Kidney (tissue), 22 donors: ENCODE measurements at places on chromosomes 1 and 21. TPM values are rescaled to one million over a fixed set of nuclear protein-coding genes. Genes with fewer than 3 reads are reported as not detected.

Gene NBPF12
- polyA plus RNA-seq = 4.5 TPM

Gene ELF3
- polyA plus RNA-seq = 81.8 TPM

GRCh38 chr21:42012763-42013329 is 2.7 kb upstream of the ZBTB21 start:
- DNase-seq = no peak

GRCh38 chr1:203408486-203409481 is 57.9 kb upstream of the FMOD start:
- DNase-seq = peak; percentile 30

DNA sequence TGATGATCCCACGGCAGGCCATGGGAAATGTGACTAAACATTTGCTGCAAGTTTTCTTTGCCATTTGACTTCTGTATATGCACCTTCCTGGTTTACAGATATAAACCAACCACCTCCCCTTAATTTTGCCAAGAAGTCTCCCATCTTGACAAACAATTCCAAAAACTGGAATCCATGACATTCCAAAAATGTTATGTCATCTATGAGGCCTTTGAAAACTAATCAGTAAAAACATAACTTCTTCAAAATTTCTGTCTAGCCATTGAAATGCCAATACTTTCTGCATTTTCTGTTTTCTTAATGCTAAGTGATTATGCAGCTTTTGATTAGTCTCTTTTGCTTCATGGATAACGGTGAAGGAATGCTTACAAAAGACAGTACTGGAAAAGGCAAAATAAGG is 84.1 kb downstream of the LYST start:
- DNase-seq = no peak

DNA sequence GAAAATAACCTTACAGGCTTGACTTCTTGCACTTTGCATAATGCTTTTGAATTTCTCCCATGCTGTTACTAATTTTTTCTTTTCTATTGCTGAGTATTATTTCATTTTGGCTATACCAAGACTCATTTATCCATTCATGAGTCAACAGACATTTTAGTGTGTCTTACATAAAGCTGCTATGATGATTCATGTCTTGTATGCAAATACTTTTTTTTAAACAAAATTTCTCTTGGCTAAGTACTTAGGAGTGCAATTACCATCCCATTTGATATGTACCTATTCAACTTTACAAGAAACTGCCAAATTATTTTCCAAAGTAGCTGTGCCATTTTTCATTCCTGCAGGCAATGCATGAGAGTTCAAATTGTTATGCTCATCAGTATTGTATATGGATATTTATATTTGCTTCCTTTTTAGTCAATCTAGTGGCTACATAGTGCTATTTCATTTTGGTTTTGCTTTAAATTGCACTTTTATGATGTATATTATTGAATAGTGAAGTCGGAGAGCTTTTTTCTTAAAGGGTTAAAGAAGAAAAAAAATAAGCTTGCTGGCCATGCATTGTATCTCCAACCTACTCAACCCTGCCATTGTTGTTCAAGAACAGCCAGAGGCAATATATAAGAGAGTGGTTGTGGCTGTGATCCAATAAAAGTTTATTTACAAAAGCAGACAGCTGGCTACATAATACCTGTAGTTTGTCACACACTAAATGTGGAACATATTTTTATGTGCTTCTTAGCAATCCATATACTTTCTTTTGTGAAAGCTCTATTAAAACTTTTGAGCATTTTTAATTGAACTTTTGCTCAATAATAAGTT is 862.8 kb downstream of the KCNT2 start:
- no peak for DNase-seq
